ENCODE measurements at places on chromosomes 4 and X.
A peak's percentile ranks its signal among the peaks of the same experiment; 100 is the strongest.

DNA sequence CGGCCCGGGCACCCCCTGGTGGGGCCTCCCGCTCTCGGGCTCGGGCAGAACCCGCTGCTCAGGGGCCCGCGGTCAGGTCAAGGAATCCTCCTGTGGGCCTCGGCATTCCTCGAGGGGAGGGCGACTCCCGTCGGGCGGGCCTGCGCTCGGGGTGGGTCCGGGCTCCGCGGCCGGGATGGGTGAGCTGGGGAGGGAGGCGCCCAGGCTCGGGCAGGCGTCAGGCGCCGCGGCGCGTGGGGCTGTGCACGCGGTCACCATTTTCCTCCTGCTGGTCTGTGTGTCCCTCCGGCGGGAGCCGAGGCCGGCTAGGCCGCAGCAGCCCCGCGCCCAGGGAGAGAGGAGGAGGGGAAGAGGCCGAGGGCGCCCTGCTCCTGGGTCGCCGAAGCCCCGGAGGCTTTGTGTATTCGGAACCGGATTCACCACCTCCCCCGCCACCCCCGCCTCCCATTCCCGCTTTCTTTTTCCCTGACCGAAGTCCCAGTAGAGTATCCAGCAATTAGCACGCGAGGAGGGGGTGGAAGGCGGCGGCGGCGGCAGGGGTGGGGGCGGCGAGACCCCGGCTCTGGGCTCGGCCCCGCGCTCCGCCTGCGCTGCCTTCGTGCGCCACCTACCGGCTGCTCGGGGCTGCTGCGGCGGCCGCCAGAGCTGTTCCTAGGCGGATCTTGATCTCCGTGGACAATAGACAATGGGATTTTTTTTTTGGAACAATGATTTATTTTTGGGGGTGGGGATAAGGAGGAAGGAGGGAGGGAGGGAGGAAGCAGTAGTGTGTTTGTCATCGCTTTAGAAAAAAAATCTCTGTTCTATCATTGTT is 99.0 kb upstream of the MAML3 start:
- peak; percentile 29 for DNase-seq

GRCh38 chr4:159278399-159278798 is 175.5 kb downstream of the RAPGEF2 start:
- no peak for DNase-seq

GRCh38 chr4:108056418-108056817 is 66.7 kb downstream of the HADH start:
- DNase-seq = no peak

DNA sequence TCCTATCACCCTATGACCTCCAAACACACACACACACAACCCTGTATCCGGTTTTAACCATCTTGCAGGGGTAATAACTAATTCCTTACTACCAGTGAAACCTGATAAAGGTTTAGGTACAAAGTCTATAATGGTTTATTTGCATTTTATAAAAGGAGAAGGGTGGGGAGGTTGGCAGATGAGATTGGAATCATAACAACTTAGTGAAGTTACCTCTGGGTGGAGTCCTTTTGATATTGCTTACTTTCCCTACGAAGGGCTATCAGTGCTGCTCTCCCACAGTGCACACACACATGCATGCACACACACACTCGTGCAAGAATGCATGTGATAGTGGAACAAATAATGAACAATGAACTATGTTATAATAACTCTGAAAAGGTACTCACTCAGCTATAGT is 56.1 kb downstream of the CCSER1 start:
- DNase-seq = no peak

DNA sequence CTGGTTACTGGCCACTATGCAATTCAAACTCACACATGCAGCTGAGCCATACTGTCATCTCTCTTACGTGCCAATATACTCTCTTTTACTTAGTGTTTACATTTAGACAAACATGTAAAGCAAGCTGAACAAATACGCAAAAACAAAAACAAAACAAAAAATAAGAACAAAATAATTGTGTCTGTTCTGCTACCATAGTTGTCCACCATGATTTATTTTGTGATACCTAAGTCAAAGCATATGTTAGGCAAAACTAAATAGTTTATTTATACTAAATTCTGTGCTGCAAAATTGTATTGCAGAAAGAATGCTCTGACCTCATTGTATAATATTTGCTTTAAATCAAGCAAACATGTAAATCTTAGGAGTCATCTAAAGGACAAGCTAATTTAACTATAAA is 943.2 kb upstream of the AGA start:
- no peak for DNase-seq

DNA sequence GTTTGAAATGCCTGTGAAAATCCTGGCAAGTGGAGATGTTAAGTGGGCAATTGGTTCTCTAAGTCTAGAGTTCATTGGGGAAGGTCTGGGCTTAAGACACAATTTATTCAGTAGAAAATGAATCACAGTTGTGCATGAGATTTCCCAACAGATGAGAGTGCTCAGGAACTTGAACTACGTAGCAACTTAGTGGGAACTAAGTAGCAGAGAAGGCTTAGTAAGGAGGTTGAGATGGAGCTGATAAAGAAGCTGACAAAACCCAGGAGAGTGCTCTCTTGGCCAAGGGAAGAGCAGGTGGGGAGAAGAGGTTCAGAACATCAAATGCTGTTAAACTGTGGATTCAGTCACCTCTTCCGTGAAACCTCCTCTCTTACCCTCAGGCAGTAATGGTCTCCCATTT is 33.0 kb downstream of the AFF1 start:
- DNase-seq = no peak

- no peak for DNase-seq
Measured at GRCh38 chr4:86927843-86928395, 6.9 kb upstream of the AFF1 start.

GRCh38 chr4:150325872-150326271 is 247.6 kb downstream of the DCLK2 start:
- no peak for DNase-seq

GRCh38 chr4:158530381-158530780 is 8.7 kb downstream of the RXFP1 start:
- no peak for DNase-seq

DNA sequence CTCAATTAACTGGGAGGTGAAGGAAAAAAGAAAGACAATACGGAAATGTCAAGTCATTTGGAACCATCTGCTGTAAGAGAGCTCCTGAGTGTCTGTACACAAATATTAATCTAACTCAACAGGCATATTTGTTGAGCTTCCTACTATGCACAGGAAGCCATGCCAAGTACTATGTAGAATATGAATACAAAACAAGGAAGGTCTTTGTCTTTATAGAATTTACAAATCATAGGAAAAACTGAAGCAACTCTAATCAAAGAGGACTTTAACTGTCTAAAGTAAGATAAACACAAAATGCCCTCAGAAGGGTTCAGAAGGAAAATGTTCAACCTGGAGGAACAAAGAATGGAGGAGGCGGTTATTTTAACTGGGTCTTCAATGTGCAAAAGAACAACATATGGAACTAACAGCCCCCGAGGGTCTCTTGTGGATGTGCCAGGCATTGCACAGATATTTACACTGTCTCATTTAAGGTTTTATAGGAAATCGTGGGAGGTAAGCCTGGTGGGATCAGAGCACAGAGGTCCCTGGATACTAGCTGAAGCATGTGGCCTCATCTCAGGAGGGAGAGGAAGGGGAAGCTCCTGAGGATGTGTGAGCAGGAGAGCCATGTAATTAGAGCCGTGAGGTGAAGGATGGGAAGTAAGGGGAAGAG is 5.8 kb downstream of the FAM114A1 start:
- no peak for DNase-seq

- DNase-seq = no peak
Measured at GRCh38 chr4:14143892-14144291, 516.4 kb upstream of the BOD1L1 start.

DNA sequence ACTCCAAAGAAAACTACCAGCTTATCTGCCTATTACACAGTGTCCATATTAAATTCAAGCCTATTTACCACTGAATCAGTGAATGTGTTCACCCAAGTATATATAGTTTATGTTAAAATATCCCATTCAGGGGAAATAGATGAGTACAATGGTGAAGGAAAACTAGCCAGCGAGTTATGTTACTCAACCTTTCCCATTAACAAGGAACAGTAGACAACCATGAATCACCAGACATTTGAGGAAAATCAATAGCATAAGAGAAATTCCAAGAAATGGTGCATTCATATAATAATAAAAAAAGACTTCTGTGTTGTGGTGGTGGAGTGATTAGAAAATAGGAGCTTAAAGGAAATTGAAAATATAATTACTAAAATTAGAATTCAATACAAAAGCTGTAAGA is 21.3 kb downstream of the IQCM start:
- DNase-seq = no peak

DNA sequence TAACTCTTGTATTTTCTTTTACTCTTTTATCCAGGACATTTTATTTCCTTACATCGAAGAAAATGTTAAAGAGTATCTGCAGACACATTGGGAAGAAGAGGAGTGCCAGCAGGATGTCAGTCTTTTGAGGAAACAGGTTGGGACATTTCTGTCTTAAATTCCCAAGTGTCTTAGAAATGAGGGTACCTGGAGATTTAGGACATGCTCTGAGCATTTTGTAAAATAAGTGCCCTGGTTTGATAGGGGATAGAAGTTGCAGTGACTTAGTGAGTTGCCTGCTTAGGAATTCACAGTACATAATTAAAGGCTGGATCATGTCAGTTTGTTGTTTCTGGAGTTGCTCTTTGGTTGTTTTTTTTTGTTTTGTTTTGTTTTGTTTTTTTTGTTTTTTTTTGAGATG is 17.5 kb downstream of the ENOPH1 start:
- DNase-seq = no peak

DNA sequence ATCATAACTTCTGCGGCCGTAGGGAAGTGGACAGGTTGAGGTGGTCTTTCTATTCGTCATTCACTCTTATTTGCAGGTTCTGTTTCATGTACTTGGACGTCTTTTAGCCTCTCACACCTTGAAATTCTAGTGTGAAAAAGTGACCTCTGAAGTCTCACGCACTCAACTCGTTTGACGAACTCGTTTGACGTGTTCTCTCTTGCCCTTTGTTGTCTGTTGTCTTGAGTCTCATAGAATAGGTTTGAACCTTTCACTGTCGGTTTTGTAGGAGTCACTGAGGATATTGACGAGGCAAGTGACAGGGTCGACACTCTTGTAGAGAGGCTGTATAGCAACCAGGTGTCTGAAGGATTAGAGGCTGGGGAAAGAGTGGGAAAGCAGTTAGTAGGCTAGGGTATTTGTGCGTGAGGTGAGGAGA is 1.1 kb upstream of the PGRMC2 start:
- no peak for DNase-seq

- no peak for DNase-seq
Measured at GRCh38 chr4:75490155-75490554, 24.0 kb downstream of the RCHY1 start.

GRCh38 chrX:152866386-152866785 is 31.5 kb upstream of the ZNF185 start:
- DNase-seq = no peak

DNA sequence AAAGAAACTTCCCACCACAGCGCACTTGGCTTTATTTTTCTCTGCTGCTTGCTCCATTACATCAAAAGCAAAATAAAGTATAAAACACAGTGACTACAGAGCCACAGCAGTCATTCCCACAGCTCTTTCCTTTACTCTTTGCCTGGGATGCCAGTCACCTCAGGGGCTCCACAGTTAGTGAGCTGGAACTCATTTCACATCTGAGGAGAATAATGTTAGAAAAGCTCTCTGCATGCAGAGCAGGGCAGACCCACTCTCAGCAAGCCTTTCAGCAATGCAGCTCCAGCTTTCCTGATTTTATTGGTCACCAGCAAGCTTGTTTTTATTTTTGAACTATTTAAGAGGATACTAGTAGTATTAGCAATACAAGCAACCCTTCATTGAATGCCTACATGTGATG is 13.8 kb downstream of the GRXCR1 start:
- no peak for DNase-seq

DNA sequence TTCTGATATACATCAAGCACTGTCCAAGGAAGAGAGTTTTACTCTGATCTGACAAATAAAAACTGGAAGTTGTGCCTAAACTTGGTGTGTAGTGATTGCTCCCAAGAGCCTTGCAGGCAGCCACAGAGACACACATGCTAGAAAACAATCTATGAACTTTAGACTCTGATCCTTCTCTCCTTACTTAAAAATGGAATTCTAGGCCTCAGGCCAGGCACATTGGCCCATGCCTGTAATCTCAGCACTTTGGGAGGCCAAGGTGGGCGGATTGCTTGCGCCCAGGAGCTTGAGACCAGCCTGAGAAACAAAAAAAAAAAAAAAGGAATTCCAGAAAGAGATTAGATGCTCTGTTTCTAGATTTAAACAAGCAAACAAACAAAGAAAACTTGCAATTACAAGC is 45.6 kb upstream of the S100G start:
- no peak for DNase-seq

- no peak for DNase-seq
Measured at GRCh38 chr4:7212921-7213320, 20.6 kb downstream of the SORCS2 start.

DNA sequence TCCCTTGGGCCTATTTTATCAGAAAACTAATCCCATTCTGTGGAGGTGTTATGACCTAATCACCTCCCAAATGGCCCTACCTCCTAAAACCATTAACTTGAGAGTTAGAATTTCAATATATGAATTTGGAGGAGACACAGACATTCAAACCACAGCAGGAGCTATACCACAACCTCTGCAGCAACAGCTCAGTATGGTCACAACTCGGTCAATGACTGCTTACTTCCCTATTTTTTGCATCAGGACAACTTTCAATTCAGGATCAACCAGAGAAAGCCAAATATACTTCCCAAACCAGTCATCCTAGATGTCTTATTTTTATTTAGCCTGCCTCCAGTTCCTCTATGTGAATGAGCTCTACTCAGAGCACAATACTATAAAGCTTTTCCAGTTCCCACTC is 11.3 kb upstream of the SMARCA5 start:
- no peak for DNase-seq
